ENCODE measurements at places on chromosomes 3 and 15. TPM values are rescaled to one million over a fixed set of nuclear protein-coding genes. Genes with fewer than 3 reads are reported as not detected.
A peak's percentile ranks its signal among the peaks of the same experiment; 100 is the strongest.

The CCR8 gene
- total RNA-seq = not detected

The REC114 gene
- total RNA-seq = 0.84 TPM

The LRTM1 gene
- total RNA-seq = not detected

The CLDN18 gene
- not detected for total RNA-seq

The TMEM158 gene
- total RNA-seq = 0.82 TPM

GRCh38 chr15:27645672-27646071 lies 453.4 kb downstream of the OCA2 start:
- no peak for DNase-seq

DNA sequence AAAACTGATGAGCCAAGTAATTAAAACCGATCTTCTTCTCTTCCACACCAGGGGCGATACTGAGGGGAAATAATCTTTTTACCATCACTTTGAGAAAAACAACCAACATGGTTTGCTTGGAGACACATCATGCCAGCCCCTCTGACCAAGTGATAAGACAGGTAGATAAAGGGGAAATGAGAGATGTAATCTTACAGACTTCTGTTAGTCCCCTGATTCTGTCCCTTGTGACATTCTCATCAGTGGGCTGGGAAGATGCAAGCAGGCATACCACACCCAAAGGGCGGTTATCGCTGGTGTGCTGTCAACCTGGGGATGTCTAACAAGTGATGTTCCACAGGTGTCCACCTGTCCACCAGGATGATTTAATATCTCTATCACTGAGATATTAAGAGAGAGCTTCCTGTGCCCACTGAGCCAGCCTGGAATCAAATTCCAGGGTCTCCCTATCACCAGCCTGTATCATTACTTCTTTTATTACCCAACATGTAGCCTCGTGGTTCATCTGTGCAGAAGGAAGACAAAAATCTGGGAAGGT lies 315.0 kb downstream of the FOXP1 start:
- no peak for DNase-seq

- no peak for DNase-seq
These were observed 1142.1 kb upstream of the CADM2 start for GRCh38 chr3:83816653-83817052.

- no peak for DNase-seq
These were observed 655.0 kb downstream of the EPHA3 start for GRCh38 chr3:89762405-89762804.

DNA sequence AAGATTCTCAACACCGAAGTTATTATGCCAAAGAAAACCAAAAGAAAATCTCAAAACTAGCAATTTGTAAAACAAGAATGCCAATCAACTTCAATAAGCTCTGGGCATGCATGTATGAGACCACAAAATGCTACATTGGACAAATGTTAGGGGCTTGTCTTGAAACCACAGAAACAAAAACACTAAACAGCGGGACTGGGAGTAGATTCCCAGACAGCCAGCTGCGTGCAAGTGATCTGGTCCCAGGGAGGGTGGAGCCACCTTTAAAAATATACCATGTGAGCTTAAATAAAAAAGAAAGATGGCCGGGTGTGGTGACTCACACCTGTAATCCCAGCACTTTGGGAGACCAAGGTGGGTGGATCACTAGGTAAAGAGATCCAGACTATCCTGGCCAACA lies 163.6 kb upstream of the PRICKLE2 start:
- DNase-seq = no peak

- DNase-seq = no peak
These were observed 24.0 kb downstream of the GLDN start for GRCh38 chr15:51365417-51365816.

- no peak for DNase-seq
These were observed 46.7 kb downstream of the TLE3 start for GRCh38 chr15:70050970-70051369.

DNA sequence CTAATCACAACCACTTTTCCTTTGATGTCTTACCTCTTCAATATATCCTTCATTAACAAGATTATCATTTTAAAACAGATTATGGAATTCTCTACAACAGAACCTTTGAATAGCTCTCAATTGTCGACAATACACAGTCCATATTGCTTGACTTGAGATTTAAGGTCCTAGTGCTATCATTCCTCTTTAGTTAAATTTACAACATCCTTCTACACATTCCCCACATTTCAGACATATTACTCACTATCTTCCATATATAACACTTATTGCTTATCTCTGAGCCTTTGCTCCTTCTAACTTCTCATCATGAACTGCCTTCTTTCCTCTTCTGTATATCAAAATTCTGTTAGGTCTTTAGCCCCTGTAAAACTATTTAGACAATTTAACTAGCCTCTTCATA lies 247.0 kb downstream of the STXBP5L start:
- DNase-seq = no peak

DNA sequence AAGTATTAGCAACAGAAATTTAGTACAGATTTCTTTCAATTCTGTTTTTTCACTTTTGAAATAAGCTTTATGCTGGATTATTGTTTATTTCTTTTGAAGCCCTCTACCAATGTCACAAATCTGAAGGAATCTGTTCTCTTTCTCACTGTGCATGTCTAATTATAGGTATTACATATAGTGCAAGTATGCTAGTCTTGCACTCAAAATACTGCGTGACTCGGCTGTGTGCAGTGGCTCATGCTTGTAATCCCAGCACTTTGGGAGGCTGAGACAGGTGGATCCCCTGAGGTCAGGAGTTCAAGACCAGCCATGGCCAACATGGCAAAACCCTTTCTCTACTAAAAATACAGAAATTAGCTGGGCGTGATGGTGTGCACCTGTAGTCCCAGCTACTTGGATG lies 95.8 kb upstream of the PLAAT1 start:
- DNase-seq = no peak

GRCh38 chr3:141921316-141921715 lies 44.9 kb downstream of the ATP1B3 start:
- DNase-seq = no peak

DNA sequence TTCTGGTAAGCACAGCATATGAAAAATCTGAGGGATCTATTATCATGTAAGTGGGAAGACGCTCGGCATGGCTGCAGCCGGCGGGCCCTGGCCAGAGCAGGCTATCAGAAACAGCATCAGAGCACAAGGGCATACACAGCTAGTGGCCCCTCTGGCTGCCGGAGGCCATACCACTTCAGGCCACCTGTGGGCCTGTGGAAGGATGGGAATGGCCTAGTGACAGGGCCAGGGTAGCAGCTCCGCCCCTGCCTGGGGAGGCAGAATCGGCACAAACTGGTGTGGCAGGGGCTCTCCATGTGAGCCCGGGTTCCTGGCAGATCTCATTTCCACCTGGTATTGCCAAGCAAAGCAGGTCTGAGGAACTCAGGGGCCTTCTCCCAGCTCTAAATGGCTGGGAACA lies 46.4 kb downstream of the SH3BP5 start:
- no peak for DNase-seq

GRCh38 chr15:40115670-40116093 lies 7.0 kb upstream of the BMF start:
- DNase-seq = peak; percentile 65

DNA sequence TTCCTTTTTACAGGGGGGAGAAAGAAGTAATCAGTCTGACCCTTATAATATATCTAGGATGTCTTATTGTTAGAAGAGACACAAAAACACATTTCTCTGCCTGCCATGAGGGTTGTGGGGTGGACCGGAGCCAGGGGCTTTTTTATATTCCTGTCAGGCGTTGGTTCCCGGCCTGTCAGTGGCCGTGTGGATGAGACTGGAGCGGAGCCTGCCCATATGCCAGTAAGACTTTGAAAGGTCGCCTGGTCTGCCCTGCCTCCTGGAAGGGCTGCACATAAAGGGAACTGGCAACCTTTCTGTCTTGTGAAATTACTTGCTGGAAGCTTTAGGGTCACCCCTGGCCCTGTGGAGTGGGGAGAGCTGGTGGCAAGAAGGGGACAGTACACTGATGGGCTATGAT lies 34.7 kb downstream of the MAP3K13 start:
- no peak for DNase-seq

DNA sequence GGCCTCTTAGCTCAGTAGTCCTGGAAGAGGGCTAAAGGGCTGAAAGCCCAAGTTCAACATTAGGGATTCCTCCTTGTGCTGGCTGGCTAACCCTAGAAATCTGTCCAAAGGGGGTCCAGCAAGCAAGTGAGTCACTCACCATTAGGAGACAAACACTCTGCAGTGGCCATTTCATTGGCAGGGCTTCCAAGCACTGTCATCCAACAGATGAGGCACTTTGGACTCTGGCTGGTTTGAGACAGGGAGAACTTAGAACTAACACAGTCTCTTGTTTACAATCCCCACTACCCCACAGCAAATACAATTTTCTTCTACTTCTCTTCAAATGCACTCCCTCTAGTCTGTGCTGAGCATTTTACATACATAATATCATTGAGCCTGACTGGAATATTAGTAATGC lies 10.1 kb upstream of the WNT5A start:
- no peak for DNase-seq

GRCh38 chr3:195312714-195313113 lies 41.8 kb upstream of the XXYLT1 start:
- DNase-seq = no peak

- DNase-seq = no peak
These were observed 50.3 kb downstream of the FBLN2 start for GRCh38 chr3:13598926-13599886.

DNA sequence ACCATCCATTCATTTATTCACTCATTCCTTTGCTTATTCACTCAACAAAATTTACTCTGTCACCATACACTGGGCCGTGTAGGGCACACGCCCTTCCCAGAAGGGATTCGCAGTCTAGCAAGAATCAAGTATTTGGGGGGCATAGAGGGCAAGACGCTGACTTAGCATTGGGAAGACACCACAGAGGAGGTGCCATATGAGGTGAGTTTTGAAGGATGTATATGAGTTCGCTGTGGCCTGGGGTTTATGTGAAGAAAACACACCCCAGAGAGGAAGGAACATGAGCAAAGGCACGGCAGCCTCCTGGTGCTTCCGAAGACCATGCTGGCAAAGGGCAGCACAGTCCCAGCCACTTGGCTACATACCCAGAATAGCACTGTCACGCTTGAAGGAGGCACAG lies 23.1 kb upstream of the IQSEC1 start:
- DNase-seq = no peak
